Left renal cortex interstitium (tissue), 4 donors: ENCODE measurements at places on chromosomes 12 and 14.

DNA sequence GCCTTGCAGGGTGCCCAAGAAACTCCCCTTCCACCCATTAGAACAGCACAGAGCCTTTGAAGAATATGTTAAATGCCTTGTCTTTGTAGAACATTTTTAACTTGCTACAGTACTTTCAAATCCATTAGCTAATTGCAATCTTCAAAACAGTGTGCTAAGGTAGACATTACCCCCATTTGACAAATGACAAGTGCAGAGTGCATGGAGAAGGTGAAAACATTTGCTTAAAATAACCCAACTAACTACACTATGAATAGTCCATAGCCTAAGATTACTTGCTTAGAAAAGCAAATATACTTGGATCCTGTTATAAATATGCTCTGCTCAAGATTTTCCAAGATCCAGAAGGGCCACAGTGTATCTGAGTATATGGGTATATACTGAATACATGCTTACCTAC is 87.0 kb upstream of the G2E3 start:
- DNase-seq = no peak

- no peak for DNase-seq
These were observed 5.2 kb downstream of the MYBPC1 start for GRCh38 chr12:101599771-101600484.

DNA sequence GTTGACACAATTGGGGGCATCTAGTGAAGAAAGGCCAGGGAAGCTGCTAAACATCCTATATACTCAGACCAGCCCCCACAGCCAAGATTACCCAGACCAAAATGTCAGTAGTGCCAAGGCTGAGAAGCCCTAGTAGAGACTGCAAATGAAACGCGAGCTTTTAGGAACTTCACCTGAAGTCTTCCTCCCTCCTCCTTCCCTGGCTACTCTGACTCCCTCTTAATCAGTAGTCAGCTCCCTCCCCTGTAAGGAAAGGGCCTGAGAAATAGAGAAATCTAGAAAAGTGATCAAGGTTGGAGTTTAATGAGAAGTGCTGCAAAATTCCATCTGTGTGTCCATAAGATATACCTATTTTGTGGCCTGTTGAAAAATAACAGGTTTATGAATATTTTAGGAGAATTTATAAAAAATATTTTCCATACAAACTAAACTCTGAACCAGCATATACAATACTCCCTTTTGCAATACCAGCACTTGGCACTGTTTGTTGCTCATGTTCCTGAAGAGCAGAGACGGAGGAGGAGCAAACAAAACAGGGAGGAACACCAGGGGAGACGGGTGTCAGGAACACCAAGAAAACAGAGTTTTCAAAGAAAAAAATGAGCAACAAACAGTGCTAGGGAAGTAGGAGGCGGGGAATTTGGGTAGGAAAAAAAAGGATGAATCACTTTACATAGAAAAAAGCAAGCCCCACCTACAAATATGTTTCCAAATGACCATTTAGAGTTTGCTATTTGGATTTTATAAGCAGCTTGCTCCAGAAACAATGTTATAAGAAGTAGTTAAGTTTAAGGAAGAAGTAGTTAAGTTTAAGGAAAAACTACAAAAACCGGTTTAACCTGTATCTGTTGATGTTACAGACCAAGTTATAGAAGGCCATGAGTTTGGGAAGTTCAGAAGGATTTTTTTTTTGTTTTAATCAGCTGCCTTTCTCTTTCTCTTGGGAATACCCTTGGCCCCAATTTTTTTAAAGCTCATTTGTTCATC is 282.1 kb upstream of the GRIP1 start:
- no peak for DNase-seq

GRCh38 chr12:43325786-43326185 is 226.2 kb downstream of the ADAMTS20 start:
- no peak for DNase-seq

GRCh38 chr14:86013641-86014040 is 483.7 kb downstream of the FLRT2 start:
- no peak for DNase-seq

DNA sequence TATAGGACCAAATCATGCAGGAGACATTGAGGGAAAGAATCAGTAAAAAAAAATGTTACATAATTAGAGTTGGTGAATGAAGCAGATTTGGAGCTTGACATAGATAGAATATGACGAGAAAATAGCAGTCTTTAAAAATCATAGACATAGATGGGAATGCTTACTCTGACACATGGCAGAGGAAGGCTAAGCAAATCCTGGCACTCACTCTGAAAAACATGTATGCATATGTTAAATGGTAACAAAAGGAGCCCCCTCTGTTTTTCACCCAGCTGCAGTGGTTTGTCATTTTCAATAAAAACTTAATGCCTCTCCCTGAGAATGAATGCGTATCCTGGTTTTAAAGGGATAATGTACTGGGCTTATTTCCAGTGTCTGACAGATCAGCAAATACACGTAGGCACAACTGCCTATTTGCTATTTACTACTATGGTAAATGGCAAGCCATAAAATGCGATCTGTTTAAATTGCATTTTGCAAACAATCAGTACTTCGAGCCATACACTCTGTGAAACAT is 561.2 kb upstream of the SEL1L start:
- DNase-seq = no peak

DNA sequence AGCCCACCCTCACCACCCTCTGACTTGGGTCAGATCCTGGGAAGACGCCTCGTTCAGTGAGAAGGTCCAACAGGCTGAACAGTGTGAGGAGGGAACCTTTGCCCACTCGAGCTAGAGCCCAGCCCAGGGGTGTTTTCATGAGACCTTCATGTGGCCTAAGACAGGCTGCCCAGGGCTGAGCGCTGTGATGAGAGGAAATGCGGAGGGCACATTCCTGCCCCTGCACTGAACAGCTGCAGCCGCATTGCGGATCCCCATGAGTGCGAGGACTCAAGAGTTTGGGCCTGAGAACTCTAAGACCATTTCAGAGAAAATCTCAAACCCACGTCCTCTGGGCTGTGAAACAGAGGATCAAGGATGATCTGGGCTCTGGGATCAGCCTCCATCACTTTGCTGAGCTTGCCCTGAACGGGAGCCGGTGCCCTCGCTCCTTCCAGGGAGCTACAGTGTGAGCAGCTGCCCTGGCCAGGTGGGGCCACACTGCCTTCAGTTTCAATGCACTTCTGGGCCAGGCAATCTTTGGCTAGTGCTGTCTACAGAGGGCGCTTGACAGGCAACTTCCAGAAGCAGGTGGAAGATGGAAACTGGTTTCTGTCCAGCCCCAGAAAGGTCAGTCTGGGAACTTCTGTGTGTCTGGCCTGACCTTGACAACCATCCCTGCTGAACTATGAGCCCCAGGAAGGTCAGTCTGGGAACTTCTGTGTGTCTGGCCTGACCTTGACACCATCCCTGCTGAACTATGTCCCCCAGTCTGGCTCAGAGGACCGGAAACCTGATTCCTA is 43.5 kb upstream of the P2RX7 start:
- DNase-seq = no peak

- DNase-seq = no peak
These were observed 48.6 kb upstream of the PCNX1 start for GRCh38 chr14:70858641-70859040.

DNA sequence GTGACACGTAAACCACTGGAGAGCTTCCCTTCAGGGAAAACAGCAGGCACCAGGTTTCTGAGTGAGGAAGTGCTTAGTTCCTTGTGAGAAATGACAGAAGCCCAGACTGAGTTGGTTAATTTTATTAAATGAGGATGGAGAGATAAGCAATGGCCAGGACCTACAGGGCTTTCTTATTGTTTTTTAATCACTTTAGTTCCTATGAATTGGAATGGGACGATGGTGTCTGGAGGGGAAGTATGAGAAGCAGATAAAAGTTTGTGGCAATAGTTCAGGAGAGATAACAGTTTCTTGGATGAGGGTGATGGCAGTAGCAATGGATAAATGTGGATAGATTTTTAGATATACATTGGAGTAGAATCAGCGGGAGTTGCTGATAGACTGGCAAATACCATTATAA is 86.5 kb upstream of the PTPRR start:
- no peak for DNase-seq

DNA sequence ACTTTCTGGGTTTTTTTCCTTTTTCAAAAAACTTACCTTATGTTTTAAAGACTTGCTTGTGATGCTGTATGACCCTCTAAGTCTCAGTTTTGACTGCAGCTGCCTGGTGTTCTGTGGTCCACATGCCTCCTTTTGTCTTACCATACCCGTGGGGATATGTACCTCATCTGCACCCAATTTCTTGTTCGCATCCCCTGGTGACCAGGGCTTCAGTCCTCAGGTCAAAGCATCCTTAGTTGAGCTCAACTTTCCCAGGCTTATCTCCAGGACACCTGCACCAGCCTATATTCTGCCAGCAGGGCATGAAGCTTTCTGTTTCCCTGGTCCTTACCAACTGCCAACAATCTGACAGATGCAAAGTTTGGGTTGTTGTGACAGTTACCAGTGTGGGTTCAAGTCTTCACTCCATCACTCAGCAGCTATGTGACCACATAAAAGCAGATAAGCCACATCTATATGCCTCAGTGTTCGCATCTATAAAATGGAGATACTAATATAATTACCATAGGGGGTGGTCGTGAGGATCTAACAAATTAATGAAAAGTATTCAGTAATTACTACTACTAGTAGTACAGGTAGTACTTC is 94.0 kb downstream of the NTF3 start:
- DNase-seq = no peak

DNA sequence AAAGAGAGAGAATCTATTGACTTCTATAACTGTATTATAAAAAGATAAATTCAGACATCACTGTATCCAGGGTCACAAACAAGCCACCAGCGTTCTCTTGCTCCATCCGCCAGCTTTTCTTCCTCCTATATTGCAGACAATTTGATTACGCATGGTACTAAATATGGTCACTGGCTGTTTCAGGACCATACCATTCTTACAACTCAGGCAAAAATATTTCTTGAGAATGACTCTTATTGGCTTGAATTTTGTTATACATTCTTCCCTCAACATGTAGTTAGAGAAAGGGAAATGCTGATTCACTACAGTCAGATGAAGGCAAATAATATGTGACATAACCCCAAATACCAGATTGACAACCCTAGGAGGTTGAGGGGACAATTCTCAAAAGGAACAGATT is 101.3 kb downstream of the SLC6A15 start:
- no peak for DNase-seq

DNA sequence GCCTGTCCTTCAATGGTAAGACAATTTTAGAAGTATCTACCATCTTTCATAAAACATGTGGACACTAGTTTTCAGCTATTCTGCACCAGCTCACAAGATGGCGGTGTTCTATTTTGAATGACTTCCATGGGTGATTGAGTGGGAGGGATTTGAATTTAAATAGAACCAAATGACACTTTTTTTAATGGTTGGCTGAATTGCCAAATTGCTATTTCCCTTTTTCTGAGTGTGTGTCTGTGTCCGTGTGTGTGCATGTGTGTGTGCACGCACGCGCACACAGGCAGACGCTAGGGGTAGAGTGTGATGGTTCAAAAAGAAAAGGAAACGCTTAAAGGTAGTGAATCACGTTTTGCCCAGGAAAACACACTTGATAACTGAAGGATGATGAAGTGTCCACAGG is 362.6 kb downstream of the DAD1 start:
- DNase-seq = no peak

DNA sequence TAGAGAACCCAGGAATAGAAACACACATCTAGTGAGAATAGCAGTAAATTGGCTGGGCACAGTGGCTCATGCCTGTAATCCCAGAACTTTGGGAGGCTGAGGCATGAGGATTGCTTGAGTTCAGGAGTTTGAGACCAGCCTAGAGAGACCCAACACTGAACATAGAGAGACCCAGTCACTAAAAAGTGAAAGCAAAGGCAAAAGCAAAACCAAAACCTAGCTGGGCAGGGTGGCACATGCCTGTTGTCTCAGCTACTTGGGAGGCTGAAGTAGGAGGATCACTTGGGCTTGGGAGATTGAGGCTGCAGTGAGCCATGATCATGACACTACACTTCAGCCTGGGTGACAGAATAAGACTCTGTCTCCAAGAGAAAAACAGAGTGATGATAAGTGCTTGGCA is 37.5 kb upstream of the MIS18BP1 start:
- DNase-seq = no peak

GRCh38 chr14:53709381-53709780 is 247.2 kb downstream of the BMP4 start:
- DNase-seq = no peak

DNA sequence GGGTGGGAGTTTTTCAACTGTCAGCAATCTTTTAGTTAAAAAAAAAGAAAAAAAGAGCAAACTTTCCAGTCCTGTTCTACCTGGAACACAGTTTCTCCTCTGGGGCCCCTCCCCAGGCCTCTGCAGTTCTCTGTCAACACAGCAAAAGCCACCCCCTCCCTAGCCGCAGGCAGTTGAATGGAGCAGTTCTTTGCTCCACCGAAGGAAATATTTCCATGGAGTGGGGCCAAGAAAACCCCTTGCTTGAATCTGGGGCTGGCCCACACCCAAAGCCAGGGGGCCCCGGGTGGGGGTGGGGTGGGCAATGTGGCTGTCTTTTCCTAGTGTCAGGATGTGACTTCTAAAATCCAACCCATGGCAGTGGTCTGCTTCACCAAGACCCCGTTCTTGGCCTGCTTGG is 5.0 kb upstream of the MEG3 start:
- no peak for DNase-seq
